ENCODE measurements at places on chromosomes 4 and X.

GRCh38 chrX:19839770-19840254 lies 47.6 kb downstream of the SH3KBP1 start:
- DNase-seq, result no peak

DNA sequence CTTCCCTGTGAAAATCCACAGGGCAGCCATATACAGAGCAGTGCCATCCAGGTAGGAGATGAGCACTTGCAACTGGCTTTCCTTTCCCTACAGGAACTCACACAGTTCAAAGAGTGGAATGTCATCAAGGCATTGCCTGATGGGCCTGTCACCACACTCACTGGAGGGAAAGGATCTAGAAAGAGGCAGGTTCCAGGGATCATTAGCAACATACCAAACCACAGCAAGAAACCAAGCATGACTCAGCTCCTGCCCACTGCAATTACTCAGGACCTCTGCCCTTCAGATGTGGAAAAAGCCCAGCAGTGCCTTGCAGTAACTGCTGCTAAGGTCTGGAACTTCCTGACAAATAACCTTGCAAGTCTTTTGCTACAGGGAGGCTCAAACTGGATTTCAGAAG lies 101.2 kb downstream of the ZNF674 start:
- DNase-seq, result peak; percentile 65

- peak; percentile 10 for DNase-seq
Observed at GRCh38 chr4:157172011-157172410, 48.5 kb upstream of the GRIA2 start.

DNA sequence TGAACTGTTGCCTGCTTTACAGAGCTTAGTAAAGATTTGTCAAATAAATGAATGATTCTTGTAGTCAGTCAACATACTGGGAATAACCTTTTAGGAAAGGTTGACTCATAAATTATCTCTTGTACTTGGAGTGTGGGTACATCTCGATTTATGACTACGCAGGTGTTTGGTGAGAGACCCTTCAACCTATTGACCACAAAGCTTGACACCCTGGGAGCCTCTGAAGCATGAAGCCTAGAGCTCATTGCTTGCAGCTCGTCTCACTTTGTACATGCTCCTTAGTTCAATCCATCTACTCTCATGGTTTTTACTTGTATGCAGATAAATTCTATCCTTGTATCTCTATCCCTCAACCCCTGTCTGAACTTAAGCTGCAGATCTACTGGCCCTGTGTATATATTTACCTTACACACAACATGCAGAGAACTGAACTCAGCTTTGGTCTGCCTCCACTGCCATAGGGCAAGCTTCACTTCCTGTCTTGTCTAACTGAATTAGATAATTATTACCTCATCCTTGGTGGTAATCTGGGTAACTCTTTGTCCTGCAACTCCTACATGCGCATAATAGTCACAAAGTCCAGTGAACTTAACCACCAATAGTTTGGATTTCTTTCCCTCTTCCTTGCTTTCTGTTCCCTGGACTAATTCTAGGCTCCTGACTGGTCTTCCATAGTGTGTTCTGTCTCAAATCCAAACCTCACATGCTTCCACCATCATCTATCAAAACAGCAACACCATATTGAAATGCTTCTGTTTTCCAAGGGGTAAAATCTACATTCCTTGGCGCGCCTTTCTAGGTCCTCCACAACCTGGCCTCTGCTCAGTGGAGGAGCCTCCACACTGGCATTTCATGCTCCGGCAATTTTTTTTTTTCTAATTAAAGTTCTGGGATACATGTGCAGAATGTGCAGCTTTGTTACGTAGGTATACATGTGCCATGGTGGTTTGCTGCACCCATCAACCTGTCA lies 32.2 kb upstream of the FAT1 start:
- DNase-seq, result no peak

- DNase-seq, result peak; percentile 65
Observed at GRCh38 chrX:30713061-30713525, 59.9 kb downstream of the GK start.

DNA sequence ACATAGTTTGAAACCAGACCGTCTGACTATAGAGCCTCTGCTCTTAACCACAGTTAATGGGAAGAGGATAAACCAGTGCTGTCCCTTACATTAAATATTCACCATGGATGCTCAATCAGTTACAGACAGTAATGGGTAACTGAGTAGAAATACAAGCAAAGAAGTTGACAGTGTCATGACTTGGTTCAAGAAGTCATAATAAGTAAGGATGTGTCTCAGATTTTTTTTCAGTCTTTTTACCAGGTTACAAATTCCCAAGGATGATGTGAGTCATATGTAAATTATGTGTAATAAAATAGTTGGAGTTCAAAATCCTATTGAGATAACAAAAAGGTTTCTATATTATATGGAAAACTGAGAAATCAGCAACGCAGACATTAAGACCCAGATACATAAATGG lies 31.1 kb downstream of the ZCCHC4 start:
- no peak for DNase-seq

DNA sequence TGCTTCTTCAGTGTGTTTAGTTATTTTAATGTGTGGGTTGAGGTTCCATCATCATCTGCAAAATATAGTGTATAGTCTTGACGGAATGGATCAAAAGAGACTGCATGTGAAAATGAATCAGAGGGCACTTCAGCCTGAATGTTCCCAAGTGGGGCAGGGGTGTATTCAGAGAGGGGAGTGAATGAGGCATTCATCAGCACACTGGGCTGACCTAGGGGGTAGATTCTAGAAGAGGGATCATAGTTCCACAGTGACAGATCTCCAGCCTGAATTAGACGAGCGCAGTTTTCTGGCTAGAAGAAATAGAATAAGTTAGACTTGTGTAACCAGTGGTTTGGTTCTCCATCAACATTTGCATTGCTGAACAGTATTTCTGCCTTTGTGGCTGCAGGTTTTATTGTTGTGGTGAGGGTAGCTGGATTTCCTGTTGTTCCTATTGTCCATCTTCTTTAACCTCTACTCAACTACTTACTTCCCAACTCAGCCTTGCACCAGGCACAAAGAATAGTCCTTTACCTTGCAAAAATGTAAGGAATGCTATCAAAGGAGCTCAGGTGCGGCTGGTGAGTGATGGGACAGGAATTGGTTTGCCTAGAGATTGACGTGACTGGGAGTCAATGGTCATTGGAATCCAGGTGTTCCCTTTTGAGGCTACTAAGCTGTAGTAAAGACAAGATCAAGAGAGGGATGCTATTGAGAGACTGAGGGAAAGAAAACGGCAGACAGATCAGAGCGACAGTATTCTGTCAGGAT lies 50.9 kb downstream of the NAP1L5 start:
- DNase-seq, result no peak

- no peak for DNase-seq
Observed at GRCh38 chr4:183909801-183910200, 4.7 kb downstream of the STOX2 start.

- no peak for DNase-seq
Observed at GRCh38 chrX:12843061-12843667, 23.7 kb upstream of the TLR7 start.

GRCh38 chr4:79993476-79993875 lies 79.6 kb downstream of the ANTXR2 start:
- DNase-seq, result no peak

GRCh38 chr4:7320206-7320797 lies 114.4 kb downstream of the PSAPL1 start:
- DNase-seq, result no peak

DNA sequence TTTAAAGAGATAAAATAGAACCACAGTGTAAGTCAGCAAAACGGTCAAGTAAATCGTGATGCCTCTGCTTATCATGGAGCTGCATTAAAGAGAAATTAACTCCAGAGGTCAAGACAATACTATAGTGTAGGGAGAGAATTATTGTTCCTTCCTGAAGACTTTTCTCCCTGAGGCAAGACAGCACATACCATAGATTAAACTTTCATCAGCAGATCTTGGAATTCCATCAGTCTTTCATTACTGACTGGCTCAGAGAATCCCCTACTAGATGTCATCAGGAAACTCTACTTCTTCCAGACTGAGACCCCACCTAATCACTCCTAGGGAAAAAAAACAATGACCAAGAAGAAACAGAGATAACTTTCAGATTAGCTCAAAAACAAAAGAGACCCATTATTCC lies 131.3 kb downstream of the NSUN7 start:
- no peak for DNase-seq

- peak; percentile 61 for DNase-seq
Observed at GRCh38 chr4:129240816-129241215, 144.9 kb downstream of the C4orf33 start.

- DNase-seq, result no peak
Observed at GRCh38 chrX:153580700-153581386, 18.1 kb downstream of the CCNQ start.

DNA sequence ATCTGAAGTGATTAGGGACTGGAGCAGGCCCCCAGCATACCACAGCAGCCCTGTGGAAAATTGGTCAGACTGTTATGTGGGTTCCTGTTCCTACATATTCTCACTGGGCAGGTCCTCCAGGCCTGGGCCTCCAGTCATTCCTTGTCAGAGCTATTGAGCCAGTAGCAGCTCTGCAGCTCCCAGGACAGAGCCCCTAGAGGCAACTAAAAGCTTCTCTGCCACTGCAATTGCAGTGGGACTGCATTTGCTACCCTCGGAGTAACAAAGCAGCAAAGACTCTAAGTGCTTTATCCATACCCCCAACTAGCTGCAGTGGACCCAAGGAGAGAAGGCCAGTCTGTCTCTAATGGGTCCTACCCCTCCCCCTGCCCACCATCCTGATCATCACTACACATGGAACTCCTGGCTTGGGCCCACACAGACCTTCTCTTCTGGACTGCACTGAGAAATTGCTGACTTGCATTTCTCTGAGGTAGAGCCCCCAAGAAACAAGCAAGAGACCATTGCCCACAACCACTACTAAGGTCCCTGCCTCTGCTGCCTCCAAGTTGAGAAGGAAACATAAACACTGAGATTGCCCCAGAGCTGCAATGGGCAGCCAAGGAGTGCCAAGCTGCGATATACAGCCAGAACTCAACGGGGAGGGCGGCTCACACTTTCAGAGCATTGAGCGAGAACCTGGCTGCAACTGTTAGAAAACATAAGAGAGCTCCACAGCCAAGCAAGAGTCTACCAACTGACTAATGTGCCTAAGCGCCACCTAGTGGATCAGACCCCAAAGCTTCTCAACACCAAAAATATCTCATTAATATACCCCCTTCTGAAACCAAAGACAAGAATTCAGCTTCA lies 738.7 kb upstream of the NDST4 start:
- peak; percentile 37 for DNase-seq

DNA sequence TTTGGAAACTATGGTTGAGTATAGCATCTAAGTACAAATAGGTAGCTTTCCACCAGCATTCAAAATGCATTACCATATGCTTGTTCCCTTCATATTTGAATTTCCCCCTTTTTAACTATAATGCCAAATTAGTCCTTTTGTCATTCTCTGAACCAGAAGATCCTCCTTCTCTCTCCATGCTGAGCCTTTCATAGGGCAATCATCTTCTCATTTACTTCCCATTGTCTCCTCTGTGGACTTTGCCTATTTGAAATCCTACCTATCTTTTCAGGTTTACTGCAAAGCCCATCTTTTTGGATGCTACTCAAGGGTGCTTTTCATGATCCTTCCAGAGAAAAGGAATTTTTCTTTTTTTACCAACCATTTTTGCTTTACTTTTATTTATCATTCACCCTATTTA lies 54.7 kb downstream of the DKK2 start:
- DNase-seq, result no peak

- peak; percentile 29 for DNase-seq
Observed at GRCh38 chr4:108861334-108861733, 98.5 kb upstream of the ETNPPL start.

- DNase-seq, result no peak
Observed at GRCh38 chr4:81743731-81744435, 272.2 kb upstream of the RASGEF1B start.

- DNase-seq, result no peak
Observed at GRCh38 chrX:64188901-64189300, 16.6 kb downstream of the AMER1 start.

DNA sequence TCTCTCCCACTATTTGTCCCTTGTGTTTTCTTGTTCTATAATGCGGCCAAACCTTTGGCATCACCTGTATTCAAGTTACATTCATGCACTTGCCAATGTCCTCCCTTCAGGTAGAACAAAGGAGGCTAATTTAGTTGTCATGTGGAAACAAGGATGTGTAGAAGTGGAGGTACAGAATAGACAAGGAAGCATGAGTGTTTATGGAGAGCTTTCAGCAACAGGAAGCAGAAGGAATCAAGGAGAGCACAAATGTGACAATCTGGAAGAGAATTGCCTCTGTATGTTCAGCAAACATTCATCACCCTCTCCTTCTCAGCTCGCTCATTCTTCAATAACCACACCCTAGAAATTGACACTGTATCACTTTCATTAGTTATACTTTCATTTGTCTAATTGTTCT lies 103.4 kb downstream of the SLC7A11 start:
- DNase-seq, result no peak

DNA sequence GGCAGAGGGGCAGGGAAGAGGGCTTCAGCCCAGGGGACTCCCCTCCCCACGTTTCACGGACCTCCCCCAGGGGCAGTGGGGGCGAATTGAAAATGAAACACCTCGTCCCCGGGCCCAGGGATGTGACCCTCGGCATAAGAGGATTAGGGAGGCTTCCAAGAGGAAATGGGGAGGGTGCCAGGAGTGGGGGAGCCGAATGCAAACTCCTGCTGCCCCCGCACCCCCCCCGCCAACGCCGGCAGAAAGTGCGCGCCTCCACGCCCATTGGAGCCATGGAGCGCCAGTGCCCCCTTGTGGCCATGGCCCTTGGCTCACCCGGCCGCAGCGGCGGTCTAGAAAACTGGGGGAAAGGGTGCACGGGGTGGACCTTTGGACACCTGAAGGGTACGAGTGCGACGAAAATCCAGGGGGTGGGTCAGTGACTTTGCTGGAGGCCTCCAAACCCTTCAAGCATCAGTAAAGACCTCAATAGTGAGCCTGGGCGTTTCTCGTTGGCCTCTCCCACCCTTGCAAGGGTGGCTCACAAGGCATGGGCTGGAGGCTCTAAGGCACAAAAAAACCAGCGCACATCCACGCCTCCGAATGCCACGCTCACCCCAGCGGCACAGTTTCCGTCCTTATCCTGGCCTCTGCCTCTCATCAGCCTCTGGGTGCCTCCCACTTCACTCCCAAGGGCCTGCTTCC lies 120.8 kb upstream of the PJA1 start:
- DNase-seq, result peak; percentile 51

- DNase-seq, result no peak
Observed at GRCh38 chr4:48131736-48132135, 2.3 kb downstream of the TXK start.

DNA sequence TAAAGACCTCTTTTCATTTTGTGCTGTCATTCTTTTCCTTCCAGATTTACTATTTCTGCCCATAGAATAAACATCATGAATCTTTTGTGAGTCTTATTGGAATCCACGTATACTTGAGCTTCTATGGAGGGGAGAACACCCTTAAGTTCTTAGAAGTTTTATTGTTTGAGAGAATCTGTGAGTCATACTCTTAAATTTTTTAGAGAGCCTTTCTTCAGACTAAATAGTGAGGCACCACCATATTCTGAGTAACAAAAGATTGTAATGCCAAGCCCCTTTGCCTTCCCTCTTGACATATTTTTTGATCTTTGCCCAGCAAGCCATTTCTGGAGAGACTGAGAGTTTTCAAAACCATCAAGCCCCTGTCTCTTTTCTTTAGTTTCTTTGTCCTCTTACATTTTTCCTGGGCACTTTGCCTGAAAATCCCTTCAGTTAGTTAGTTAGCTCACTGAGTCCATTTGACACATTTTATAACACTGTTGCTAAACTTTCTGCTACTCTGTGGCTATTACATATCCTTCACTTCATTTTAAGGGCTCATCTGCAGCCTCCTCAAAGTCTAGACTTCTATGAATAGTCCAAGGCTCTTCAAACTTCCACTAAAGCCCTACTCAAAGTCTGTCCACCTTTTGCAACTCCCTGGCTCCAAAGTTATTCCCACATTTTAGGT lies 65.3 kb upstream of the NDUFC1 start:
- DNase-seq, result peak; percentile 41

Measured in fibroblast of skin of scalp (primary cell).